ENCODE measurements at places on chromosomes 12 and 14. TPM values are rescaled to one million over a fixed set of nuclear protein-coding genes. Genes with fewer than 3 reads are reported as not detected.

NRXN3 gene
- not detected for polyA plus RNA-seq

DNA sequence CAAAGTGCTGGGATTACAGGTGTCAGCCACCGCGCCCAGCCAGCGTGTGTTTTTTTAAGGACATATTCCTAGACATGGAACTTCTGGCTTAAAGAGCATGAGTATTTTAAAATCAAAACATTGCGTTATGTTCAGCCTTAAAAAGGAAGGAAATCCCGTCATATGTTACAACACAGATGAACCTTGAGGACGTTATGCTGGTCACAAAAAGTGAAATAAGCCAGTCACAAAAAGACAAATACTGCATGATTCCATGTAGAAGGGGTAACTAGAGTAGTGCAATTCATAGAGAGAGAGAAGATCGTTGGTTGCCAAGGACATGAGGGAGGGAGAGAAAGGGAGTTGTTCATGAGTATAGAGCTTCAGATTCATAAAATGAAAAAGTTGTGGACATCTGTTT is 53.9 kb downstream of the ACACB start:
- no peak for DNase-seq

DNA sequence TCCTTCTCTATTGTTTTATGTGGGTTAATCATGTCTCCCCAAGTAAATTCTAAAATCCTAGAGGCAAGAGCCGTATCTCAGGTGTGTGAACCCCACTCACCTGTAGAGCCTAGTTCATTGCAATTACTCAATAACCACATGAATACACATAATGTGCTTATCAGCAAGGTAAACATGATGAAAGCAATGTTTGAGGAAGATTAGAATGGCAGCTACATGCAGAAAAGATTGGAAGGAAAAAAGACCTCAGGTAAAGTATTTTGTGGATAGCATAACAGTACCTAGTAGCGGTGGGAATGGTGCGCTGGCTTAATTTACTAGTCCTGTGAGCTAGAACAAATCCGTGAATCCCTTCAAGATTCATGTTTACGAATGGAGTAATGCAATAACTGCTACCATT is 5.3 kb upstream of the KRAS start:
- no peak for DNase-seq

DNA sequence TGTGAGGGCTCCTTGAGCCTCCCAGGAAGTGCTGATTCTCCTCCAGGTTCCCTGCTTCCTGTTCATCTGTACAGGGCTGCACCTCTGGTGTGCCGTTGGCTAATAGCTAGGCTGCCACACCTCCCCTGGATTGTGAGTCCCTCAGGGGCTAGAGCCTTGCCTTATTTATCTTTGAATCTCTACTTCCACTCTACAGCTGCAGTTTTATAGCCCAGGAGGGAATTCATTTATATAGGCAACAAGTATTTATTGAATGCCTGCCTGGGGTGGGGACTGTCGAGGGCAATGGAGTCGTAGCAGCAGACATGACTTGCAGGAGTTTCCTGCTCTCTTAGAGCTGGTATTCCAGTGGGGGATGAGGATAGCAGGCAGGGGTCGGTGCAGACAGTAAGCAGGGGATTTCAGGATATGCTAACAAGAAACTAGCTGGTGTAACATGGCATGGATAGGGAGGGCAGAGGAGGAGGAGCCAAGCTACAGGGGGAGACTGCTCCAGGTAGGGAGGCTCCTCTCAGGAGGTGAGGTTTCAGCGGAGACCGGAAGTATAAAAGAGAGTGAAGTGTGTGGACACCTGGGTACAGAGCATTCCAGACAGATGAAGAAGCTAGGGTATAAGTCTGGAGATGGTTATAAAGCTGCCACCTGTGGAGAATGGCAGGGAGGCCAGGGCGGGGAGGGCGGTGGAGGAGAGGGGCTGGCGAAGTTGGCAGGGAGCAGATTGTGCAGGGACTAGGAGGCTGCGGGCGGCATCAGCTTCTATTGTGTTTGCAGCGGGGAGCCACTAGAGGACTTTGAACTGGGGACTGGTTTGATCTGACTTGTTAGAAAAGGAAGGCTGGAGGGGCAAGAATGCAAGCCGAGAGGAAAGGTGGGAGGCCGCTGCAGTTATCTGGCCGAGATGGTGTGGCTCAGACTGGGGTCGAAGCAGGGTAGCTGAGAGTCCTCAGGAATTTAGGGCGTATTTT is 17.2 kb downstream of the USP30 start:
- no peak for DNase-seq

KCNJ8 gene
- not detected for polyA plus RNA-seq

GRCh38 chr14:47240748-47241437 is 434.5 kb downstream of the MDGA2 start:
- no peak for DNase-seq

DNA sequence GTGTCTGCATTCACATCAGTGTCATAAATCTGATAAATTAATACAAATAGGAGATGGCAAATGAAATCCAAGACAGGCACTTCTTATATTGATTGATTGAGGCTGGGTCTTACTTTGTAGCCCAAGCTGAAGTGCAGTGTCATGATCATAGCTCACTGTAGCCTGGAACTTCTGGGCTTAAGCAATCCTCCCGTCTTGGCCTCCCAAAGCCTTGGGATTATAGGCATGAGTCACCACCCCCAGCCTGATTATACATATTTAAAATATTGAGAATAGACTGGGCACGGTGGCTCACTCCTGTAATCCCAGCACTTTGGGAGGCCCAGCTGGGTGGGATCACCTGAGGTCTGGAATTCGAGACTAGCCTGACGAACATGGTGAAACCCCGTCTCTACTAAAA is 51.3 kb downstream of the MARK3 start:
- DNase-seq: no peak

CCDC196 gene
- not detected for polyA plus RNA-seq

DNA sequence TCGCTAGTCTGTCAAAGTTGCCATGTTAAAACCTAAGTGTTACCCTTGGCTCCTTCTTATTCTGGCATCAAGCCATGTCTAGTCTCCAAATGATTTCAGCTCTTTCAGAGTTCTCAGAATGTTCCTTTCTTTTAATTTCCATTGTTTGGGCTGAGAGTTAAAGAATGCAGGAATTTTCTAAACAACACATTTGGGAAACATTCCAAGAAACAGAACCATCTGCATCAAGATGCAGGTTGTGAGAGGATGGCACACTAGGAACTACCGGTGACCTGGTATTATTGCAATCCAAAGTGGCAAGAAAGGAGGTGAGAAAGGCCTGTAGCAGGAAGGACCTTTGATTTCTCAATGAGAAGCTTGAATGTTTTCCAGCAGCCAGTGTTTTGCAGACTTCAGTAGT is 30.1 kb downstream of the SLC35F4 start:
- no peak for DNase-seq

- no peak for DNase-seq
Observed at GRCh38 chr14:88242446-88242845, 80.6 kb downstream of the KCNK10 start.

GRCh38 chr14:49593016-49593415 is 5.7 kb upstream of the LRR1 start:
- DNase-seq: no peak

- no peak for DNase-seq
Observed at GRCh38 chr12:77800501-77800900, 30.2 kb upstream of the NAV3 start.

ADAM20 gene
- polyA plus RNA-seq: not detected

DNA sequence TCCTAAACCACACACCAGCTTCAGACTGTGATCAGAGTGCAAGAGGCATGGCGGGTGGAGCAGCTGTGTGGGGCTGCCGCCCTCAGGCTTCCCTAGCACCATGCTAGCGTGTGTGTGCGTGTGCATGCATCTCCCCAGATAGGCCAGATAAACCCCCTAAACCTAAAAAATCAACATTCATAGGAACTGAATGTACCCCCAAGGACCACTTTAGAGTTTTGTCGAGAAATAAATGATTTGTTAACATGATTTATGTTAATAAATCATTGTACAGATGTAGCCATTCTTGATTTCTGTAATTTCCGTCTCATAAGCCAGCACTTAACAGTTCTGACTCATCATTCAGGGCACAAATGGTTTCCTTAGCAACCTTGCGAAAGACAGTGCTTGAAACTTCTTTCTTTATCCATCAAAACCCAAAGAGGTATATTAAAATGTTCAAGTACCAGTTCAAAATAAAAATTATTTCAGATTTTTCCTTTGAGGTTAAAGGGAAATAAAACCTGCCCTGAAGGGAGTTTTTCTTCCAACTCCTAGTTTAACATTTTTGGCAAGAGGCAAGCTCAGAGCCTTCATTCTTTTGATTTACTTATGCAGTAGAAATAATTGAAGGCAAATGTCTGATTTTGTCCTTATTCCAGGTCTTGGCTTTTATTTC is 206.2 kb upstream of the RGS6 start:
- no peak for DNase-seq

GRCh38 chr12:3647504-3647903 is 105.4 kb downstream of the CRACR2A start:
- no peak for DNase-seq

C1S gene
- not detected for polyA plus RNA-seq

DNA sequence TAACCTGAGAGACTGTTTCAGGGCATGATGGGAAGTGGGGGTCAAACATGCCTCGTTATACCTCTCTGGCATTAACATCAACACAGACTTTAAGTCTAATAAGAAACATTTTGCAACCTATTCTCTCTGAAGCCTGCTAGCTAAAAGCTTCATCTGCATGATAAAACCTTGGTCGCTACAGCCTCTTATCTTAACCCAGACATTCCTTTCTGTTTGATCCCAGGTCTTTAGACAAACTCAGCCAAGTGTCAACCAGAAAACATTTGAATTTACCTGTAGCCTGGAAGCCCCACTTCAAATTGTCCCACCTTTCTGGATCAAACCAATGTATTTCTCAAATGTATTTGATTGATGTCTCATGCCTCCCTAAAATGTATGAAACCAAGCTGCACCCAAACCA is 9.1 kb downstream of the PPP2R3C start:
- no peak for DNase-seq

- no peak for DNase-seq
Observed at GRCh38 chr12:4447151-4447550, 1.5 kb upstream of the FGF6 start.

DNA sequence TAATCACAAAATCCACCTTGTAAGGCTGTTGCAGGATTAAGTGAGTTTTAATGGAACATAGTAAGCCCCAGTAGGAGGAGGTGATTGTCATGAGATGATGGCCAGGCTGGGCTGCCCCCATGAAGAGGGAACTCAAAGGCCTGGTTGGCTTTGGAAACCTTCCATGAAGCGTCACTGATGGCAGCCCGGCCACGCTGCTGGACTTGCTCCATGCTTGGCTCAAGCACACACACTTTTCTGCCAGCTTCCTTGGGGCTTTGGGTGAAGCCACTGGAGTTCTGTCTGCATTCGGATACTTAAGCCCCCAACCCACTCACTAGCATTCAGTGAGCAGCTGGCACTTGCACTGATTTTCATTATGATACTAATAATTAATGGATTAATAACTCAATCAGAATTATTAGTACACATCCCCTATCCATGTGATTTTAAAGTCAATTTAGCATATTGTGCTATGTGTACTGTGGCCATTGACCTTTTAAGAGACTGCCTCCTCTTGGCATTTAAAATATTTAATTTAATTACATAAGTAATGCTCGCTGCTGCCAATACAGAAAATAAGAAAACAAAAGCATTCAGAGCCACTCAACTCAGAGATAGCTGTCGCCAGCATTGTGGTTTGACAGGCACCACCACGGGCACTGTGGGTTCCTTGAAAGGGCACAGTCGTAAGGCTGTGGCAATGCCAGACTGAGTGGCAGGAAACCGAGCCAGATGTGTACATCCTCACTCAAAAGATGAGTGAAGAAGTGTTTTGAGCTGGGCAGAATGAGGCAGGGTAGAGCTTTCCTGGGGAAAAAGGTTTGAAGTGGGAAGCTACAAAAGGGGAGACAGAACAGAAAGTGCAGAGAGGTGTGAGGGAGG is 15.9 kb downstream of the KRT85 start:
- DNase-seq: no peak

AGAP2 gene
- polyA plus RNA-seq: 2.2 TPM

DNA sequence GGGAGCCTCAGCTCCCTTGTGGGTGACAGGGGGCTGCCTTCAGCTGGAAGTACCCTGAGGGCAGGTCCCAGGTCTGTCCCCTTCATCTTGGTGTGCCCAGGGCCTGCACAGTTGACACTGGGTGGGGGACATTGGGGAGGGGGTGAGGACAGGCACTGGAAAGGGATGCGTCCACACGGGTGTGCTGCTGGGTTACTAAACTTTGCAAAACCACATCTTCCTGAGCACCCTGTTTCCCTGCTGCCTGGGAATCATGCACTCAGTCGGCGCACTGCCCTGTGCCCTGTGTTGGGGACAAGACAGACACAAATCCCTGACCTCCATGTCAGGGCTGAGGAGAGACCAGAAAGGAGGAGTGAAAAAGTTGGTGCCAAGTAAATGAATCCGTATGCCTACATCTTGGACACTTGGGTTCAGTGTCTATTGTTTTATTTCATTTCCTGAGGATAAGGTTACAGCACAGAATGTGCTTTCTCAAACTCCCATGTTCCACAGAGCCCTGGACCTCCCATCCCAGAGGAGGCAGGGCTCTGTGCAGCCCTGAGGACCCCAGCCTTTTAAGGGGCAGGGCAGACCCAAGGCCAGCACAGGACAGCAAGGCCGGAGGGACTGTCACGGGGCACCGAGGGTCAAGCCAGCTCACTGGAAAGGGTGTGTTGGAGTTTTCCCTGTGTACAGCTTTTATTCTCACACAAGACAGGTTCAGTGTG is 2.9 kb upstream of the SLC25A29 start:
- no peak for DNase-seq

- DNase-seq: no peak
Observed at GRCh38 chr12:108653082-108653516, 19.4 kb upstream of the SELPLG start.

DNA sequence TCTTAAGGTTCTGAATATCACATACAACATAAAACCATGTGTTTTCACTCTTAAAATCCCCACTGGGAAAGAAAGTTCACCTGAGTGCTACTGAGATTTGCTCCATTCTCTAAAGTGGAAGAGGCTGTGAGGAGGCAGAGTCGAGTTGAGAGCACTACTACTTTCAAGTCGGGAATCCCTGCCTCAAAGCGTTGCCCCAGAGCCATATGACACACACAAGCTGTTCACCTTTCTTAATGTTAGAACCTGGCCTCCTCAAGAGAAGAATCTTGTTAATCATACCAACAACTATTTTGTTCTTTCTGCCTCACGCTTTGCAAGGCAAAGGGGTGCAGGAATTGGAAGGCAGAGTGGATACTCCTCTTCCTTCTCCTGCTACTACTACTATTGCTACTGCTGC is 149.7 kb upstream of the DAAM1 start:
- no peak for DNase-seq

DNA sequence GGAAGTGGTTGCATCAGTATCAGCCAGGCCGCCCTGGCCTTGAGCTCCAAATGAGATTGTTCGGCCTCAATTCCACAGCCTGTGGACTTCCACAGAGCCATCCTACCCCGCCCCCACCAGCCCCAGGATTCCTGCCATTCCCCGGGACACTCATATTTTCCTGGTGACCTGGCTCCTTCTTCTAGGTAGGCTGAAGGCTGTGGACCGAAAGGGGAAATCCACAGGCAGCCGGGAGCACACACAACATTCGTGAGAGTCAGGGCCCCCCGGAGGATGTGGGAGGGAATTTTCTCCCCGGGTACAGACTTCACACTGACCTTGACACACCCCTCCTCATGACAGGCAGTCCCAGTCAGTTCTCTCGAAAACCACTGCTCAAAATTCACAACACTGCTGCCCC is 39.9 kb downstream of the RIN3 start:
- DNase-seq: no peak

GRCh38 chr12:18549598-18549997 is 188.2 kb downstream of the PLCZ1 start:
- DNase-seq: no peak

RERGL gene
- not detected for polyA plus RNA-seq

KRT3 gene
- not detected for polyA plus RNA-seq
